Ovary (tissue), 10 donors: ENCODE measurements at places on chromosomes 7 and 10.

- DNase-seq: peak; percentile 63
Observed at GRCh38 chr7:101814081-101814990, 3.1 kb upstream of the CUX1 start.

- no peak for DNase-seq
Observed at GRCh38 chr10:49347342-49347741, 48.4 kb downstream of the C10orf71 start.

DNA sequence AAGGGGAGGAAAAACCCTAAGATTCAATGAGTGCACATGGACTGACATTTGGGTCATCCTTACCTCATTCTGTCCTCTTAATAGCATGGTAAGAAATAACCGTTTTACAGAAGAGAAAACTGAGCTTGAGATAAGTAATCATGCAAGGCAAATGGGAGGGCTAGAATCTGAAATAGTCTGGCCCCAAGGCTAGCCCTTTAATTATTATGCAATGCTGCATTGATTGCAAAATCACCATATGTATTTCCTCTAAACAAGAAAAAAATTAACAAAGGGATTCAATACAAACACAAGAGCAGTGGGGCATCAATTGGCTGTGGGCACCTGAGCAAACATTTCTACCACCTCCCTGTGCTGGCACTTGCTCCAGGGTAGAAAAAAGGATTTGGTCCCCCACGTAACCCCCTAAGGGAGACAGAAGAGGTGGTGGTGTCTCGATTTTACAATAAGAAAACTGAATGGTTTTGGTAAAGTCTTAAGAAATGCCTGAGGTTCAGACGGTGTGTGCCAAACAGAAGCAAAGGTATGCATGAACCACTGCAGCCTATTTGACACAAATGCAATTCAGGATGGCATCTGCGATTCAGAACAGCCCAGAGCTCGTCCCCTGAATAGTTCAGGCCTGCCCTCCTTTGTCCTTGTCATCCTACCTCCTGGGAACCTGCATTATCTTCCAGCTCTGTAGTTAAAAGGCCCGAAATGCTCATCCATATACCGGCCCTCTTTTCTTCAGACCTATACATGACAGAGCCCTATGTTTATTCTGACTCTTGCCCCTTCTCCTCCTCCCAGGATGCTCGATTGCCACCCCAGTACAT, 23.6 kb downstream of the PIP4K2A start:
- DNase-seq: no peak

GRCh38 chr10:36091007-36091406, 448.9 kb upstream of the FZD8 start:
- no peak for DNase-seq

GRCh38 chr10:115046686-115047236, 46.4 kb upstream of the ATRNL1 start:
- DNase-seq: no peak

- no peak for DNase-seq
Observed at GRCh38 chr10:97601268-97602215, 12.0 kb downstream of the C10orf62 start.
